ENCODE measurements at places on chromosomes 4 and X. TPM values are rescaled to one million over a fixed set of nuclear protein-coding genes. Genes with fewer than 3 reads are reported as not detected.

The CASP3 gene
- total RNA-seq, result 58.0 TPM

The PF4V1 gene
- not detected for total RNA-seq

The UGT2B11 gene
- not detected for total RNA-seq

The IL13RA2 gene
- not detected for total RNA-seq

The HSFX4 gene
- not detected for total RNA-seq

The TRIML2 gene
- not detected for total RNA-seq

DNA sequence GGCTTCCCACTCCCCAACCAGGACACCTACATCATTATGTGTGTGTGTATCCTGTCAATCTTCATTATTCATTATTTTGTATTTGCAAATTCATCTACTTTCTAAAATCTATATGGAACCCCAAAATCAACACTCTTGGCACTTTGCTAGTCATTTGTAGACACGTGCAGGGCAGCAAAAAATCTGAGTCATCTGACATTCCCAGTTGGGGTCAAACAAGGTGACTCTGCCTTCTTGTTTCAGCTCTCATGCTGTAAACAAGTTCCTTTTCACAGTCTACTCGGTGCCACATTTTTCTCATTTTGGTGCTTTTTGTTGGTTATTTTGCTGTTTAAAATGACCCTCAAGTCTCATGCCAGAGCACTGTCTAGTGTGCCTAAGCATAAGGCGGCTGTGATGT, 5.9 kb downstream of the MRFAP1L1 start:
- no peak overlapping the region for H3K27ac ChIP-seq
- DNase-seq, result no peak
- peaks cover 90% of the 10 kb centered on the region for H3K36me3 ChIP-seq
- no peaks in the 10 kb centered on the region for H3K27me3 ChIP-seq
- no peak overlapping the region for H3K4me3 ChIP-seq
- peaks cover 78% of the 10 kb centered on the region for H3K4me1 ChIP-seq

DNA sequence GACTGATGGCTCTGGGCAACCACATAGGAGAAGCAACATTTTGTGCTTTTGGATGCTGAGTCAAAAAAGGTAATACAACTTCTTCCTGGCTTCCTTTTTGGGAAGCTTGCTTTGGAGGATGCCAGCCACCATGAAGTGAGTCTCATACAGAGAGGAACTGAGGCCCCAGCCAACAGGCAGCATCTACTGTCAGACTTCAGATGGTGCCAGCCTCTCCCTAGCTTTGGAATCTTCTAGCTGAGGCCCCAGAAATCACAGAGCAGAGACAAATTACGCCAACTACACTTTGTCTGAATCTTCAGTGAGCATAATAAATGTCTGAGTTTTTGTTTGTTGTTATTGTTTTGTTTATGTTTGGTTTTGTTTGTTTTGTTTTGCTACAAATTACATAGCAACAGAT, 136.1 kb downstream of the ATP10D start:
- H3K27me3 ChIP-seq, result peaks cover 4% of the 10 kb centered on the region
- DNase-seq, result no peak
- no peaks in the 10 kb centered on the region for H3K36me3 ChIP-seq
- no peak overlapping the region for H3K4me3 ChIP-seq
- no peak overlapping the region for H3K27ac ChIP-seq

- H3K4me3 ChIP-seq, result no peak overlapping the region
- H3K27me3 ChIP-seq, result peaks cover 41% of the 10 kb centered on the region
- peaks cover 2% of the 10 kb centered on the region for H3K36me3 ChIP-seq
- no peak overlapping the region for H3K27ac ChIP-seq
- peaks cover 2% of the 10 kb centered on the region for H3K4me1 ChIP-seq
Measured at GRCh38 chr4:826508-827208, 729 bp upstream of the CPLX1 start.

DNA sequence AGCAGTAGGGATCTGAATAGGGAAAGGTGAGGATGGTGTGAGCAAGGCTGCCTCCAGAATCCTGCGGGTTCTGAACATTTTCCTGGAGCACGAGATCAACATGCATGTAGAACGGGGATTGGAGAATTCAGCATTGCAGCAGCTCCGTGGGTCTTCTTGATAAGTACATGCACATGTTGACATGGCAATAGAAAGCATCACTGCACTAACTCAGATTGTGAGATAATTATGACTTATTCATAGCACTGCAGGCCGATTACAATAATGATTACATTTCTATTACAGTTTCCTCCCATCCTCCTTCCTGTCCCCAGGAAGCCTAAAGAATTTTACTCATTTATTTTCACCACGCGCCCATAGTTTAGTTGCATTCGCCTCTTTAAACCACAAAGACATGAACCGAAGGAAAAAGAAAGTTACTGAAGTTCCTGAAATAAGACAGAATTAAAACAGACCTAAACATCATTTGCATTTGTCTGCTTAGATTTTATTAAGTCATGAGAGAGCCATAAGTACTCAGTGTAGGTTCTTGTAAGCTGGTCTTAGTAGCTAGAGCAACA, 61.3 kb upstream of the ARX start:
- no peak overlapping the region for H3K4me3 ChIP-seq
- H3K36me3 ChIP-seq, result no peaks in the 10 kb centered on the region
- no peak for DNase-seq
- H3K27me3 ChIP-seq, result peaks cover 7% of the 10 kb centered on the region
- H3K4me1 ChIP-seq, result no peaks in the 10 kb centered on the region

DNA sequence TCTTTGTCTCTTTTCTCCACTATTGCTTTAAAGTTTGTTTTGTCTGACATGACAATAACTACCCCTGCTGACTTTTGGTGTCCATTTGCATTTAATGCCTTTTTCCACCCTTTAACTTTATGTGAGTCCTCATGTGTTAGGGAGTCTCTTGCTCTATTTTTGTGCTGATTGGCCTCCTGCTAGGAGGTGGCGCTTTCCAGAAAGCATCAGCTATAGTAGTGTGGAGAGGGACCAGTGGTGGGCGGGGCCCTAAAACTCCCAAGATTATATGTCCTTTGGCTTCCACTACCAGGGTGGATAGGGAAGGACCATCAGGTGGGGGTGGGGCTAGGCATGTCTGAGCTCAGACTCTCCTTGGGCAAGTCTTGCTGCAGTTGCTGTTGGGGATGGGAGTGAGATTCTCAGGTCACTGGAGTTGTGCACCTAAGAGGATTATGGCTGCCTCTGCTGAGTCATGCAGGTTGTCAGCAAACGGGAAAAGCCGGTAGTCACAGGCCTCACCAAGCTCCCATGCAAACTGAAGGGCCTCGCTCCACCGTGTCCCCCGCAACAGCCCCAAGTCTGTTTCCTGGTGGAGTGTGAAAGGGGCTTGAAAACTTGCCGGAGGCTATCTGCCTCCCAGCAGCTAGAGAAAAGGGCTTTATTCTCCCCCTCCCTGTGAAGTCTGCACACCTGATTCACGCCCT, 156.3 kb downstream of the CPEB2 start:
- H3K4me1 ChIP-seq, result no peaks in the 10 kb centered on the region
- H3K27me3 ChIP-seq, result peaks cover 16% of the 10 kb centered on the region
- no peak for DNase-seq

Measured in activated CD4-positive, alpha-beta T cell treated with anti-CD3 and anti-CD28 coated beads, Interleukin-2, amount 10 ng/mL, durations not matched to agents 7 days and 5 days (primary cell).